ENCODE measurements at places on chromosomes 3 and 15. TPM values are rescaled to one million over a fixed set of nuclear protein-coding genes. Genes with fewer than 3 reads are reported as not detected.

EOMES gene
- 0.09 TPM for total RNA-seq

C3orf85 gene
- total RNA-seq = not detected

IQCB1 gene
- 35.6 TPM for total RNA-seq

- no peak for DNase-seq
Observed at GRCh38 chr3:140006331-140006730, 71.3 kb downstream of the CLSTN2 start.

ANKRD34C gene
- total RNA-seq = not detected

CCDC54 gene
- not detected for total RNA-seq

GRCh38 chr15:34472947-34473346, 35.3 kb upstream of the GOLGA8A start:
- DNase-seq = no peak

DNA sequence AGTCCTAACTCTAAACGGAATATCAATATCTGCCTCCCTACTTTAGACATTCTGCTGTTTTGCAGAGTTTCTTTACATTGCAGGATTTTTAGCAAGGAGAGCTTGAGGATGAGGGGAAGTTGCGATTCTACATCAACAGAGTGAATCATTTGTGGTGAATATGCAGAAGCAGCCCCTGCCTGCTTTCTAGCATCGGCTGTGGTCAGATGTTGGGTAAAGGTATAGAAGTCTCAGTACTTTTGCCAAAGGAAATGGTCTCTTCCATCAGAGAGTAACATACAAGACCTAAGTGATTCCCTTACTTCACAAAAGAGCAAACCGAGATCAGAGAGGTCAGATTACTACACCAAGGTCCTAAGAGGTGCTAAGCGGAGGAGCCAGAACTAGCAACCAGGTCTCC, 15.2 kb downstream of the ST3GAL6 start:
- DNase-seq = peak; percentile 42

CACNA2D2 gene
- 0.22 TPM for total RNA-seq

DUOXA1 gene
- not detected for total RNA-seq

DNA sequence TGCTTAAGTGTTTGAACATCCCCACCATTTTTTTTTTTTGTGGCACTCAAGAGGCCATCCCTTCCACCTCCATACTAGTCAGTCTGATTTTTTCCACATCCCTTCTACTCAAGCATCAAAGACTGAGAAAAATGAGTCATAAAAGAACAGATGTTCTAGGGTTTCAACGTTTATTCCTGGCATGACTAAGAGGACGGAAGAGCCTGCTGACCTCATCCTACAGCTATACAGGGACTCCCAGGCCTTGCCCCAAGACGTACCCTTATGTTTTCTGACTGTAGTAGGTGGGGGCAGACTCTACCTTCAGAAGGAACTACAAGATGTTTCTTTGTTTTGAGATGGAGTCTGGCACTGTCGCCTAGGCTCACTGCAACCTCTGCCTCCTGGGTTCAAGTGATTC, 3.3 kb upstream of the ITPKA start:
- peak; percentile 97 for DNase-seq

GRCh38 chr15:91622711-91623342, 230.7 kb upstream of the SLCO3A1 start:
- DNase-seq = no peak

- DNase-seq = no peak
Observed at GRCh38 chr15:34233614-34234013, 8.8 kb downstream of the EMC4 start.

ADAMTS17 gene
- total RNA-seq = not detected

DNA sequence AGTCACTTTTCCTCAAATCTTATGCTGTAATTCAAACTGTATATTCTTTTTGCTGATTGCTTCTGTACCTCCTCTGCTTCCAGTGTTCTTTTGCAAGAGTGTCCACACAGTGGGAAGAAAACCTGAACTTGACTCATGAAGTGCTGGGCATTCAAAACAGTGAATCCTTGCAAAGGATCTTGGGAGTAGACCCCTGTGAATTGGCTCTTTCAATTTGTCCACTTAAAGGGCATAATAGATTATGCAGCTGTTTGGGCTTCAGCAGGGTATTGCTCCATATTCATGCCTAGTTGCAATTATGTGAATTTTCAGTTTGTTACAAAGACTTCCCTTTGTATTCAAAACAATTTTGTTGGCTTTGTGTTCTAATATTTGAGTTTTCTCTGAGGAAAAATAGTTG, 11.4 kb downstream of the ZFAND6 start:
- no peak for DNase-seq

DNA sequence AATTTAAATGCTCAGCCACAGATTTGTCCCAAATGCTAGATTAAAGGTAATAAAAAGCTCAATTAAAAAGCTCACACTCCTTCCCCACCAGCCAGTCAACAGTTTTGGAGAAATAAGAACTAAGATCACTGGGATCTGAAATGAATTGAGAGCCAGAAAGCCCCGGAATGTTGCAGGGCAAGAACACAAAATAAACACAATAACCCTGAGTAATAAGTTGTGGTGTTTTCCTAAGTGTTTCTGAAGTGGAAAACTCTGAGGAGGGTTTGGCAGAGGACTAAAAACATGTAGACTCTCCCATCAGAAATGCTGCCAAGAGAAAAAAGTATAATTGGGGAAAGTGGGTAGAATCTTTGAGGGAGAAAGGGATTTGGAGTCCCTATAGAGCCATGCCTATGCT, 127.8 kb downstream of the ABI3BP start:
- DNase-seq = no peak

SPINK8 gene
- not detected for total RNA-seq

GRCh38 chr3:74575857-74576256, 38.6 kb downstream of the CNTN3 start:
- DNase-seq = no peak

DNA sequence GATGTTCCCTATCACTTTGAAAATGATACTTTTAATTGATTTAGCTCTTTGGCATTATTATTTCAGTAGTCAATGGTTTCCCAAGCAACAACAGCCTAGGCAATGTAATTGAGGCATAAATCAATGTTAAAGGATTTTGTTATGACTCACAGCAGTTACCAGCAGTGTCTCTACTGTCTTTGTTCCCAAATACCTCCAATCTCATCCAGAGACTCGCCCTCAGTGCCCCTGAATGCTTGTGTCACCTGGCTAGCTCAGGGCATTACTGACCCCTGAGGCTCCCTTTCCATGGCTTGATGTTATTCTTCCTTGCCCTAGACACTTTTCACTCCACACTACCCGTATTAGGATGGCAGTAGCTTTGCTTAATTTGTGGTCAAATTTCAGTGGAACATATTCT, 227.2 kb downstream of the SQOR start:
- no peak for DNase-seq

EPHA6 gene
- total RNA-seq = not detected

DNA sequence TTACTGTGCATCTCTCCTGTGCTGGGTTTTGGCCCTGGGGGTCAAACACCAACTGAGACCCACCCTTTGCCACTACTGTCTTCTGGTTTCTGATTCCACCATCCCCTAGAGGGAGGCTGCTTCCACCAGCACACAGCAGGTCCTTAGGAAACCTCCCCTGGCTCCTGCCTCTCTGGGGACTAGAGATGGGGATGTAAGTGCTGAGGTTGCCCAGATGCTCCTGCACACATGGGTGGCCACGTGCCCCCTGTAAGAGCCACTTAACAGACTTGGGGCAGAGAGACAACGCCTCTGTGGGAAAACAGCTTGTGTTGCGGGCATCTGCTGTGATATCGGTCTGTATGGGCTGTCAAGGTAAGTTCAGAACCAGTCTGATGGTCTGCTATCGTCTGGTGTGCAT, 83.4 kb downstream of the ATP2B2 start:
- no peak for DNase-seq

- no peak for DNase-seq
Observed at GRCh38 chr3:63232764-63233396, 45.2 kb upstream of the SYNPR start.

- DNase-seq = no peak
Observed at GRCh38 chr3:133381346-133382109, 18.3 kb upstream of the BFSP2 start.

DNA sequence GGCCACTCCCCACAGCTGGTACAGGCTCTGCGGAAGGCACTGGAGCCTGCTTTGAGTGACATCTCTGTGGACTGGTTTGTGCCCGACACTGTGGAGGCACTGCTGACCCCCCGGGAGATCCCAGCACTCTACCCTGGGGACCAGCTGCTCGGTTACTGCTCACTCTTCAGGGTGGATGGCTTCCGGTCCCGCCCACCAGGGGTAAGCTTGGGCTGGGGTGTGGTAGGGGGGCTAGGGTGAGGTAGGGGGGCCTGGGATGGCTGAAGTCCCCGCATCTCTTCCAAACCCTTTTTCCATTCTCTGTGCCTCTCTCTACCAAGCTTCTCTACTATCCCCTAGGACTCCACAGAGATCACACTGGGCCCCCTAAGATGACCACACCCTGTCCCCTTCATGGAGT, 7.8 kb downstream of the VWA5B2 start:
- DNase-seq = no peak

KLHL6 gene
- total RNA-seq = not detected

GRCh38 chr3:38152609-38153008, 12.7 kb upstream of the OXSR1 start:
- no peak for DNase-seq

TRPM1 gene
- 0.05 TPM for total RNA-seq

CYP11A1 gene
- total RNA-seq = not detected

EDC3 gene
- total RNA-seq = 5.8 TPM

ACTL6A gene
- 293 TPM for total RNA-seq

GRCh38 chr3:184289426-184289938, 9.6 kb upstream of the PSMD2 start:
- peak; percentile 58 for DNase-seq

- DNase-seq = no peak
Observed at GRCh38 chr15:66936109-66936860, 129.1 kb upstream of the SMAD3 start.

DNA sequence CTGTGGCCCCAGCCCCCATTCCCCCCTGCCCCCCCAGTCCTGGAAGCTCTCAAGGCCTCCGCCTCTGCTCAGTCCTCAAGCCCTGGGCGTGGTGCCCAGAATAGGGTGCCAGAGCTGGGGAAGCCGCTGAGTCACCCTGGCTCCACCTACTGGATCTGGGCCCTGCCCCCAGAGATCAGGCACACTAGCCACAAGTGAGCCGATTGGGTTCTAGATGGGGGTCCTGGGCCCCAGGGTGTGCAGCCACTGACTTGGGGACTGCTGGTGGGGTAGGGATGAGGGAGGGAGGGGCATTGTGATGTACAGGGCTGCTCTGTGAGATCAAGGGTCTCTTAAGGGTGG, 5.7 kb downstream of the EIF4G1 start:
- peak; percentile 97 for DNase-seq

GRCh38 chr3:31839144-31839917, 141.7 kb downstream of the OSBPL10 start:
- DNase-seq = no peak

TLR9 gene
- not detected for total RNA-seq

DNA sequence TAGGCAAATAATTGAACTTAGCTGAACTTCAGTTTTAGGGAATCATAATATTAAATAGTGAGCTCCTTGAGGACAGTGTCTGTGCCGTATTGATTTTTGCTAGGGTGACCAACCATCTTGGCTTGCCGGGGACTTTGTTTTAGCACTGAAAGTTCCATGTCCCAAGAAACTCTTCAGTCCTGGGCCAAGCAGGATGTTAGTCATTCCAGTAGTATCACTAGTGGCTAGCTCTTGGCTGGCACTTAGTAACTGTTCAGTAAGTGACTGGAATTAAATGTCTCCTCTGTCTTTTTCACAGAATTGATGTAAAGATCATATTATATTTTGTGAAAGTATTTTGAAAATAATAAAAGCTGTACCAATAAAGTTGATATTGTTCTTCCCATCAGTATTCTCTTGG, 42.3 kb downstream of the RSRC1 start:
- peak; percentile 34 for DNase-seq

DNA sequence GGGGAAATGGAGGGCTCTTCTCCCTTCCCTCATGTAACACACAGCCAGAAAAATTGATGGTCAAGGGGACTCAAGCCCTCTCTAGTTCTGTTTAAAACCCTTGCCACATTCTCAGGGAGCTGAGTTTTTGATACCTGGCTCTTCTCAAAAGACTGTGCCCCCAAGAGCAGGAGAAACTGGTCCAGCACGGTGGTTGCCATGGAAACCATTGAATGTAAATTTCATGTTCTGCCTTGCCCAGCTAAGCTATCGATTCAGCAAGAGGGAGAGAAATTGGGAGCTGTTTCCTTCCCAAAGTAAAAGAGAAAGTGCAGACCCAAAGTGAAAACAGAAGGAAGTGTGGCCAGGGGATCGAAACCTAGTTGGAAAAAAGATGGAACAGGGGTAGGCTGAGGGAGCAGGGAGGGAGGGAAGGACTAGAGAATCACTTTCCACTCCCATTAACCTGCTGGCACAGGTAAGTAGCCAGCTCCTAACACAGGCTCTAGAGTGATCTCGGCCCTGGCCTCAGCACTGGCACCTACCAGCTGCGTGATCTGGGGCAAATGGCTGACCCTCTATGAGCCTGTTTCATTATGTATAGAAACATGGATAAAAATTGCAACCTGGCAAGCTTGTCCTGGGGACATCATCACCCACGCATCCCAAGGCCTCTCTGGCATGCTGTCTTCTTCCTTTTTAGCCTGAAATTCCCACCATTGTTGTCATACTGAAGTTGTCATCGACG, 140.9 kb downstream of the TPRA1 start:
- no peak for DNase-seq

DNA sequence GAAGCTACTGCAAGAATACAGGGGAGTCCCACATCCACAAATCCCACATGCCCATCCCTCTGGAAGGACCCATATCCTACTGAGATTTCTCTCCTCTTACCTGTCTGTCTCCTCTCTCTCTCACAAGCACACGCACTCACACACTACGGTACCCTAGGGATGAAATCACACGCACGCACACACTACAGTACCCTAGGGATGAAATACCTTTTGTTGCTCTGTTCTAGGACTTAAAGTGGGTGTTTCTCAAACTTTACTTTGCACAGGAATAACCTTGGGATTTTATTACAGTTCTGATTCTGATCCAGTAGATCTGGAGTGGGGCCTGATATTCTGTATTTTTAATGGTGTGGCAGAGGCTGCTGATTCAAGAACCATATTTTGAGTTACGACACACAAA, 622.2 kb upstream of the ZNF385D start:
- DNase-seq = no peak

GRCh38 chr3:117540597-117540996, 831.0 kb downstream of the TUSC7 start:
- DNase-seq = no peak

MINAR1 gene
- 0.09 TPM for total RNA-seq

DNA sequence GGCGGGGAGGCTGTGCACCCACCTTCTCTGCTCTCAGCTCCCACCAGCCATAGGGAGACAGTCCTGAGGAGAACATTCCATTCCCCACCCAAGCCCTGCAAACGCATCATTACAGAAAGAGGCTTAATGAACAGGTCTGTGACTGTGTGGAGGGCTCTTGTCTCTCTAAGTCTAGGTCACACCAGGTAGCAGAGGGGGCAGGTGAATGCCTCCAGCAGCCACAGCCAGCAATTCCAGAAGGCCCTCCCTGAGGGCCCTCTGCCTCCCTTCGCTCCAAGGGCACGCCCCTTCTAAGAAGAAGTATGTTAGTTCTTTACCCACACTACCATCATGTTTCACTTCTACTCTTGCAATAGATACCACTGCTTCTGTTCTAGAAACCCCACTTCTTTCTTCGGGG, 217.5 kb upstream of the BHLHE40 start:
- DNase-seq = no peak
